Smooth muscle cell of bladder (primary cell): ENCODE measurements at places on chromosomes 2 and 18. TPM values are rescaled to one million over a fixed set of nuclear protein-coding genes. Genes with fewer than 3 reads are reported as not detected.

The ANKRD30B gene
- total RNA-seq, result under 0.01 and 0.09 TPM in 2 replicates

The ACMSD gene
- under 0.01 TPM in 1 of 2 replicates, not detected in the other for total RNA-seq

The NT5C1B gene
- total RNA-seq, result not detected in 2 replicates

The IL1R1 gene
- total RNA-seq, result 109 and 193 TPM in 2 replicates

The CKAP2L gene
- 0.74 and 0.85 TPM in 2 replicates for total RNA-seq

The KCNE4 gene
- 27.2 and 43.9 TPM in 2 replicates for total RNA-seq
